Cardiac muscle cell (in vitro differentiated cells and primary cell): ENCODE measurements at places on chromosomes 6 and 20. TPM values are rescaled to one million over a fixed set of nuclear protein-coding genes. Genes with fewer than 3 reads are reported as not detected.

The ITPR3 gene
- 0.13 and 0.92 TPM in 2 replicates for polyA plus RNA-seq

The FAM50B gene
- polyA plus RNA-seq = 2.1 and 2.6 TPM in 2 replicates

The USP49 gene
- 5.0 and 5.4 TPM in 2 replicates for polyA plus RNA-seq

The OVOL2 gene
- not detected in 2 replicates for polyA plus RNA-seq

The LY6G6C gene
- polyA plus RNA-seq = 0.24 TPM in 1 of 2 replicates, not detected in the other

The RAB23 gene
- 14.7 and 21.3 TPM in 2 replicates for polyA plus RNA-seq

The RHAG gene
- polyA plus RNA-seq = not detected in 2 replicates

The POPDC3 gene
- polyA plus RNA-seq = 80.0 and 97.0 TPM in 2 replicates

The PHACTR1 gene
- polyA plus RNA-seq = 11.2 and 20.4 TPM in 2 replicates

The GPR6 gene
- not detected in 2 replicates for polyA plus RNA-seq

The CASS4 gene
- polyA plus RNA-seq = not detected in 2 replicates

The PLCB1 gene
- polyA plus RNA-seq = 8.0 and 13.1 TPM in 2 replicates

The CCN6 gene
- 0.11 and 0.17 TPM in 2 replicates for polyA plus RNA-seq

The OPRM1 gene
- polyA plus RNA-seq = not detected in 2 replicates

The KHDC1 gene
- polyA plus RNA-seq = 17.1 and 25.3 TPM in 2 replicates

The PEX7 gene
- 15.7 and 20.0 TPM in 2 replicates for polyA plus RNA-seq

The SLC17A1 gene
- not detected in 2 replicates for polyA plus RNA-seq

The TOMM34 gene
- 107 and 130 TPM in 2 replicates for polyA plus RNA-seq

The TCF21 gene
- polyA plus RNA-seq = 1.8 and 4.0 TPM in 2 replicates

The MYB gene
- 0.51 and 0.52 TPM in 2 replicates for polyA plus RNA-seq

The BFSP1 gene
- 4.9 and 5.3 TPM in 2 replicates for polyA plus RNA-seq

The LSM14B gene
- 6.5 and 7.5 TPM in 2 replicates for polyA plus RNA-seq

The PNLDC1 gene
- polyA plus RNA-seq = 0.09 and 0.31 TPM in 2 replicates
